ENCODE measurements at places on chromosomes 13 and 19.

DNA sequence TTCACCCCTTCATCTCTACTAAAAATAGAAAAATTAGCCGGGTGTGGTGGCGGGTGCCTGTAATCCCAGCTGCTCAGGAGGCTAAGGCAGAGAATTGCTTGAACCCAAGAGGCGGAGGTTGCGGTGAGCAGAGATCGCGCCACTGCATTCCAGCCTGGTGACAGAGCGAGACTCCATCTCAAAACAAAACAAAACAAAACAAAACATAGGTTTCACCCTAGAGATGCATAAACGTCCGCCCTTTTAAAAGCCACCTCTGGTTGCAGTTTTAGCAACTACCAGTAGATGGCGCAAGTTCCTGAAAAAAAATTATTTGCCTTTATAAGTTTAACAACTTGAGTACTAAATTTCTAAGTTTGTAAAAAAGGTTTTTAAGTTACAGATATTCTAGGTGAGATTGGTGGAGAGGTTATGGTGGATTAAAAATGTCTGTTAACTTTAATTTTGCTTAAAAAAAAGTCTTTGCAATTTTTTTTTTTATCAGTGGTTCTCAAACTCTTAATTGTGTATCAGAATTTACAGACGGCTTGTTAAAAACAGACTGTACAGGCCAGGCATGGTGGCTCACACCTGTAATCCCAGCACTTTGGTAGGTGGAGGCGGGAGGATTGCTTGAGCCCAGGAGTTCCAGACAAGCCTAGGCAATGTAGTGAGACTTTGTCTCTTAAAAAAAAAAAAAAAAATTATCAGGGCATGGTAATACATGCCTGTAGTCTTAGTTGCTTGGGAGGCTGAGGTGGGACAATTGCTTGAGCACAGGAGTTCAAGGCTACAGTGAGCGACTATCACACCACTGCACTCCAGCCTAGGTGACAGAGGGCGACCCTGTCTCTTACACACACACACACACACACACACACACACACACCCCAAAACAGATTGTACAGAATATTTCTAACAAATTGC is 42.1 kb downstream of the NAA16 start:
- DNase-seq = peak; percentile 73

- no peak for DNase-seq
Measured at GRCh38 chr19:17243211-17243829, 2.4 kb downstream of the NR2F6 start.

DNA sequence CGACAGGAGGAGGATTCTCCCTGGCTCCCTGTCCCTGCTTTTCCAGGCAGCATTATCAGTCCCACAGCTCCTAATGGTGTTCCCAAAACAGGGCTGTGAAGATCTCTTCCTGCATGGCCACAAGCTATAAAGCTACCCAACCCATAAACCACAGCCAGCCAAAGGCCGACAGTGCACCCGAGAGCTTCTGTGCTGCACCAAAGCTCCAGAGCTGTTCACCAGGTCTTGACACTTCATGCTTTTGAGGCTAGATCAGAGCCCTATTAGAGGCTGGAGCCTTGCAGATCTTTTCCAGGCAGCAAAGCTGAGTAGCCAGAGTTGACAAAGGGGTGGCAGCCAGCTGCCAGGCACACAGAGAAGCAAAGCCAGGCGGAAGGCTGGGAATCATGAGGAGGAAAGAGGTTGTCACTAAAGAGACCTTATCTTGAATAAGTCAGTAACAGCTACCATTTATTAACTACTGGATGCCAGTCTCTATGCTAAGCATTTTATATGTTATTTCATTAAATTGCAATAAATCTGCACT is 180.4 kb downstream of the KATNAL1 start:
- peak; percentile 52 for DNase-seq

- peak; percentile 85 for DNase-seq
Measured at GRCh38 chr13:36395280-36395679, 37.0 kb upstream of the CCNA1 start.

DNA sequence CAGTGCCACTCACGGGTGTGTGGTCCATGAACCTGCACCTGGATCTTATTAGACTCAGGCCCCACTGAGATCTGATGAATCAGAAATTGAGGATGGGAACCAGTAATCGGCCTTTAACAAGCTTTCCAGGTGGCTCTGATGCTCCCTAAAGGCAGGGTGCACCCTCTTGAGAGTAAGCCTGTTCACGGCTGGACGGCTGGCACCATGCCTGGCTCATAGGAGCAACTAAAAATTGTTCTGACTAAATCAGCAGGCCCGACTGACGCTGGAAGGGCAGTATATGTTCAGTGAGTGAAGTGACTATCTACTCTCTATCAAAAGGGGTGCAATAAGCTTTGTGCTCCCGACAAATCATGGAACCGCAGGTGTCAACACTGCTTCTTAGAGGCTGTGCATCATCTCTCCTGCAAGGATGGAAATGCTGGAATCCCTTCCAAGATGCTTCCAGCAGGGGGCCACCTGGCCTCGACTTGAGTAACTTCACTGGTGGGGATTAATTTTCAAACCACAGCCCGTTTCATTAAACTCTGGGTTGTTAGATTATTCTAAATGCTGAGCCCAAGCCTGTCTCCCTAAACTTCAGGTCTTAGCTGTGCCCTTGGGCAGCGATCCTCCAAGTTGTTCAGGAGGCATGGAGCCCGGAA is 28.4 kb downstream of the TMTC4 start:
- peak; percentile 61 for DNase-seq

- DNase-seq = no peak
Measured at GRCh38 chr19:53905787-53906186, 3.3 kb upstream of the CACNG7 start.

DNA sequence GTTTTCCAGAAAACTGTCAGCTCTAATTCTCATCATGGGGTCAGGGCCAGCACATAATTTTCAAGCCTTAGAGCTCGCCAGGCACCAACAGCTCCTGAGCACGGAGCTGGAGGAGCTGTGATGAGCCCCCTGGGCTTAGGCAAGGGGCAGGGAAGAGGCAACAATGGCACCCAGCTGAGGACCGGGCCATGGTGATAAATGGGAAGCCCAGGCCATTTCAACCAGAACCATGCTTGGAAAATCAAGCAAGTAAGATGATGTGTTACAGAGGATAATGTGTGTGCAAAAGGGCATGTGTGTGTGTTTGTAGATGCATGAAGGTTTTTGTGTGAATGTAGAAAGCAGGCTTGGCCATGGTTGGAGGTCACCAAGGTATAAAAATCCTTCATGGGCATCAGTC is 66.8 kb upstream of the UBAC2 start:
- DNase-seq = no peak

DNA sequence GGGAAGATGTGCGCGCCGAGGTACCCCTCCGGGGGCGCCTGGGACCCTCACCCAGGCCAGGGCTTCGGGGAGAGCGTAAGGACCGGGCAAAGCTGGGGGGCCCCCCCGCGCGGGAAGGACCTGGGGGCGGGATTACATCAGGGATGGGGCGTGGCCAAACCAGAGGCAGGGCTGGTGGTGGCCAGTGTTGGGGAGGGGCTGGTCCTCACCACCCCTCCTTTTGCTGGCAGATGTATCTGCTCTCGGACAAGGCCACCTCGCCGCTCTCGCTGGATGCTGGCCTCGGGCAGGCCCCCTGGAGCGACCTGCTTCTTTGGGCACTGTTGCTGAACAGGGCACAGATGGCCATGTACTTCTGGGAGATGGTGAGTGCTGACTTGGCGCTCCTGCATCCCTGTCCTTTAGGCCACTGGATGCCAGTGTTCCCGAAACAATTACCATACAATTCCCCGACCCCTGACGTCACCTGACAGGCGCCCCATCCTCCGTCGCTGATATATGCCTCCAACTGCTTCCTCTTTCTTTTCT is 25.3 kb downstream of the TRPM4 start:
- DNase-seq = no peak

DNA sequence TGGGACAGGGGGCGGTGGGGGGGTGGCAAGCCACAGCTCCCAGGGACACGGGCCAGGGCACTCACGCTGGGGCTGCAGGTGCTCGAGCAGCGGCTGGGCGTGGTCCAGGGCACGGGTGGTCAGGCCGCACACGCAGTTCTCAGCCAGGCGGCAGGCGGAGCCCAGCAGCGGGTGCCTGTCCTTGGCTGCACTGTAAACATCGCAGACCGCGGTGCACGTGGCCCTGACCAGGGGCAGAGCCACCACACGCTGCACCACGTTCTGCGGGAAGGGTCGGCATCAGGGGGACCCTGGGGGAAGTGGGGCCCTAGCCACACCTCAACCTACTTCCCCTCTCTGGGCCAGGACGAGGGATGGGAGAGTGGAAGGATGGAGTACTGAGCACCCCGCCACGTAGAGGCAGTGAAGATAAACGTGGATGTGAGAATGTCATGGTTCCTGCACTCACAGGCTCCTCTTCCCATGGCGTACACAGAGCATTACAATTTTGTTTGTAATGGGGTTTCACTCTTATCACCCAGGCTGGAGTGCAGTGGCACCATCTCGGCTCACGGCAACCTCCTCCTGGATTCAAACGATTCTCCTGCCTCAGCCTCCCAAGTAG is 3.4 kb downstream of the PLIN5 start:
- no peak for DNase-seq

GRCh38 chr19:53907193-53907581 is 1.9 kb upstream of the CACNG7 start:
- DNase-seq = no peak

GRCh38 chr13:100124265-100124664 is 35.4 kb downstream of the PCCA start:
- DNase-seq = peak; percentile 48

DNA sequence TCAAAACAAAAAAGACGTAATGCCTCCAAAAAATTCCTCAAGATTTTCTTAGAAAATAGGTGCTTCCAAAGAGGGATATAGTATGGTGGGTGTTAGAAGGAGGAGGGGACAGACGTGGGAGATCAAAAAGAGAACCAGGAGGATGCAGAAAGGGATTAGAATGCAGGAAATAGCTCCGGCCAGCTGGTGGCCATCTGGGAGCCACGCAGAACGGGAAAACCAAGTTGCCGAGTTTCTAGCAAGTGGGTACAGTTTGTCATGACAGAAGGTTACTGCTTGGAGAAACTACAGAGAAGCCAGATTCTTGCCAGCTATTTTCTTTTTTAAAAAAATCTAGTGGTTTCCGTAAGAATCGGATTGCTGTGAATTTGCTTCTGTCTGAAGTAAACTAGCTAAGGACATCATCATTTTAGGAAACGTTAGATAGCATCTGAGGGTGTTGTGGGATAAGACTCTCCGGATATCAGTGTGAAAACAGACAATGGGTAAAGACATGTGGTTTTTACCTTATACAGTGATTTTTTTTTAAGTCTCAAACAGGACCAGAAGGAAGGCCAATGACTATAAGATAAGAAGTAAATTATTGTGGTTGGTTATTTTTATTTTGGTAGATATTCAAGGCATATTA is 104.9 kb downstream of the HSPH1 start:
- peak; percentile 36 for DNase-seq

DNA sequence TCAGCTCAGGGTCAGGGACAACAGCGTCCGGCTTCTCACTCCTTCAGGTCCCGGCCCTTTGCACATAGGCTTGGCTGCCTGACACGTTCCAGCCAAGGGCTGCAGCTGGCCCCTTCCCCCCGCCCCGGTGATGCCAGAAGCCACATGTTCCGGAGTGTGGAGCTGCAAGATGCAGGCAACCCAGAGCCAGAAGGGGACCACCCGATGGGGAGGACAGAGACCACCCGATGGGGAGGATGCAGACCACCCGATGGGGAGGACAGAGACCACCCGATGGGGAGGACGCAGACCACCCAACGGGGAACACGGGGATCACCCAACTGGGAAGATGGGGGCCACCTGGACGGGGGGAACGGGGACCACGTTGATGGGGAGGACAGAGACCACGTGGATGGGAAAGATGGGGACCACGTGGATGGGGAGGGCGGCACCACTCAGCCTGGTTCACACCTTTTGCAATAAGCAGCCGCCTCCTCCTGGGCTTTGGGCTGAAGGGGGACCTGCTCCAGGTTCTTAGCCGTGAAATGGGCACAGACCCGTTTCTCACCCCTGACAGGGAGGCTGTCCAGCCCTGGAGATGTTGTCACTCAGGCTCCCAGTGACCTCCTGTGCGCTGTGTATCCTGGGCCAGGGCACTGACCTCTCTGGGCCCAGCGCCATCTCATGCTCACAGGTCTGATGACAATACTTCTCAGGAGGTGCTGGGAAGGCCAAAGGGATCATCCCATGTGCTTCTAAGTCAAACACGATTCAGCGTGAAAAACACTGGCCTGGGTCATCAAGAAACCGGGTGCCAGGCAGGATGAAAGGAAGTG is 34.5 kb downstream of the C13orf46 start:
- DNase-seq = no peak

DNA sequence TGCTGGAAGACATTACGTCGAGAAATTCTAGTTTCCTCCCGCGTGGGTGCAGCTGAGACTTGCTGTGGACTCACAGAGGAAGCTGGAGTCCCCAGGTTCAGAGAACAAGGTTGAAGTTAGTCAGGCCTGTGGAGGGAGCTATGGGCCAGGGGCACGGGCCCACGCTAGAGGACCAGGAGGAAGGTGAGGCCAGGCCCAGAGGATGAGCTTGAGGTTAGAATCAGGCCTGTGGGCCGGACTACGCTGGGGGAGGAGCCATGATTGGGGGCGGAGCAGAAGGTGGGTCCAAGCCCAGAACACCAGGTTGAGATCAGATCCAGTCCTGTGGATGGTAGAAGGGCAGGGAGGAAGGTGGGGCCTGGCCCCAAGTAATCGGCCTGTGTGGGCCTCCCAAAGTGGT is 32.6 kb downstream of the ZNF846 start:
- DNase-seq = no peak

- peak; percentile 65 for DNase-seq
Measured at GRCh38 chr13:44273991-44274770, 99.4 kb upstream of the SERP2 start.

DNA sequence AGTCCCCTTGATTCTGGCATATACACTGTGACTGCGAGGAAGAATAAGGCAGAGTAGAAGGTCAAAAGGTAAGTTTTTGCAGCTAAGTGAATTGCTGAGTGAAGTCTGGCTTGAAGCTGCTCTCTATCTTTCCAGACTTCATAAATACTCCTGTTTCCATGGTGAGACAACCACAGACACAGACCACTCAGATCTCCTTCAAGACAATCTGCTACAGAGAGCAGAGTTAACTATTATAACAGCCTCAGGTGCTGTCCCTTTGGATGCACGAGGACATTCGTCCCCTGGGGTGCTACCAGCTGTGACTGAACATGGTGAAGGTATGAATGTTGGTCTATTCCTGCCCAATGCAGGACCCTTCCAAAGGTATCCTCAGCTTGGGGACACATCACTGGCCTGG is 104.0 kb downstream of the MYCBP2 start:
- no peak for DNase-seq

DNA sequence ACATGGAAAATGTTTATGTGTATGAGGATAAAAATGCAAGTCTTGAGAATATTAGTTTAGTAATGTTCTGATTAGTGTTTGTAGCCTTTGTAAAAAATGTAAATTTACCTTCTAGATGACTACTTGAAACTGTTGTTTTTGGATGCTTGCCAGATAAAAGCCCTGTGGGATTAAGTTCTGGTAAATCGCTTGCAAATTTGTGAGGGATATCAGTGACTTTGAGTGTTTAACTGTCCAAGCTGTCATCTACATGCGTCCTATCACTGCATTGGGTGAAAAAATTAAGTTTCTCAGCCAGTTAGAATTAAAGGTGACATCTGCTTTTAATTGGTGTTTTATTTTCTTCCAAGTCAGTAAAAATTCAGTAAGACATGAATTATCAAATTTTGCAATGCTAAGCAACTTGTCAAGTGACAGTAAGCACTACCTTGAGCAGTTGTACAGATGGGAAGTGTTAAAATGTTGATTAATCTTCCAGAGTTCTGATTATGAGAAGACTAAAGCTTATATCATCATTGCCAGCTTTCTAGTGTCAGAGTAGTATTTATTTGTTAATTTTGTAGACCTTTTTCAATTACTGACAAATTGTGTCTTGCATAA is 88.0 kb downstream of the PCCA start:
- DNase-seq = peak; percentile 80
